ENCODE measurements at places on chromosomes 3 and 15.

GRCh38 chr3:181176601-181177000, 187.1 kb upstream of the DNAJC19 start:
- no peak for DNase-seq

GRCh38 chr15:67836477-67836876, 3.4 kb downstream of the RNU6-1 start:
- no peak for DNase-seq

- no peak for DNase-seq
Measured at GRCh38 chr3:138451595-138452162, 17.3 kb downstream of the ESYT3 start.

DNA sequence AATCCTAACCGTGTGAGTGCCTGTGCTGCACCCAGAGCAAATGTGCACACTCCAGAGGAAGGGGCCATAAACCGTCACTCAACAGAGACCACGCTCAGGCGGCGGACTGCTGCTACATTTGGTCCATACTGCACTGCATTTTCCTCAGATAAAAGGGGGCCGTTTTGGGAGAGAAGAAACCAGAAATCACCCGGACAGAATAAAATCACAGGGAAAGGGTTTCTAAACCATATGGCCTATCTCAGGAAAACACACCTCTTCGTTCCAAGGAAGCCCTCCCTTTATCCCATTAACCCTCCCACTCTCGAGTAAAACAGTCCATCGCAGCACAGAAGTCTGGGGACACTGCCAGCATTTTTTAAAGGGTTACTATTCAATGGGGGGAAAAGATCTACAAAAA, 7.6 kb downstream of the IL17RD start:
- no peak for DNase-seq

DNA sequence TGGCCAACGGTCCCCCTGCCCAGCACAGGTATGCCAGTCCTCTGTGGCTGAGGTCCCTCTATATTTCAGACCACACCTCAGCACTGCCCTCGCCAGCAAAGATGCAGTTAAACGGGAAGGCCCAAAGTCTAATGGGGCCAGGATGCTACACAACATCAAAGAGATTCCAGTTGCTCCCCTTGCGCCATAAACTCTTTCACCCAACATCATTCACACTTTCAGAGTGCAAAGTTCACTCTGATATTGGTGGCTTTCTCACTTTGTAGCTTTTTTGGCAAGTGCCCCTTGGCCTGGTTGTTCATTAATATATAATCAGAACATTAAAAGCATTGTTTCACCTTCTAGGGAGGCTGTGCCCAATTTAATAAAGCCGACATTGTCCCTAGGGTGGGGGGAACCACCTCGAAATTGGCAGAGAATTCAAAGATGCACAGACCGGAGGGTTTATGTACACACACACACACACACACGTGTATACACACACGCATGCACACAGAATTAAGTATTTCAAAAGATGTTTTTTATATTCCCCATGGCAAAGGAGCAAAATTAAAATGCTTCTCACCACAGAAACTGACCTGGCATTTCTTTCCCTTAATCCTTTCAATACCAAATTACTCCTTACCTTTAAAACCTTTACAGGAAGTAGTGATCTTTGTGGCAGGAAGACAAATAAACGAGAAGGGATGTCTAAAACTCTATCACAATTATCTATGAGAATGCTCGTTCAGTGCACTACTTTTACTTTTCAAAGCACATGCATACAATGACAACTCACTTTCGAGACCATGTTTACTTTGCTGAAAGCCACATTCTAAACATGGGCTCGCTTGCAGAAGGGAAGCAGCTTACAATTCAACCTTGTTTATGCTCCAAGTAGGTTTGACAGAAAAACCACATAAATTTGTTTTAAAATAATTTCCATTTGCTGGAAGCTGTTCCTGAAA, 19.5 kb downstream of the LRIG1 start:
- no peak for DNase-seq

DNA sequence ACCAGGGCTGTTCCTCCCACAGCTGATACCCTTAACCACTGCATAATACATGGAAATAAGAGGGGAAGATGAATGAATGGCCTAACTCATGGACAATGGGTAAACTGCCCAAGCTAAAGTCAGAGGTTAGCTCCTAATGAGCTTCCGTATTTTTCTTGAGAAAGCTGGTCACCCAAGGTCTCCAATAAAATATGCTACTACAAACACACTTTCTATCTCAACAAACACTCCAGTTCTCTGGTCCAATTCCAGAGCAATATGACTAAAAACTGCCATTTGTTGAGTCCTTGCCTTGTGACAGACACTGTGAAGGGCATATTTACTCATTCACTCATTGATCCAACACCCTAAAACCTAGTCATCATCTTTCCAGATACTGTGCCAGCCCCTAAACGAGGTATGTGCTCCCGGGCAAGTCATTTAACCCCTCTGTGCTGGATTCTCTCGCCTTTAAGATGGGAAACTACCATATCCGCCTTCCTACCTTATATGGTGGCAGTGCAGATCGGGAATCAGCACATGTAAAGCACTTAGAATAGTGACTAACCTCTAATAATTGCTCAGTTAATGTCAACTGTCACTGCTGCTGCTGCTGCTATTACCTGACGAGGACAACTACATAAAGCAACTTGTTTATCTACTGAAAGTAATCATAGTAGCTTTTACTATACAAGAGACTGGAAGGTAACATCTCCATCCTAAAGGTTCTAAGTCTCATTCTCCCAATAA, 89.1 kb downstream of the XXYLT1 start:
- DNase-seq, result no peak

DNA sequence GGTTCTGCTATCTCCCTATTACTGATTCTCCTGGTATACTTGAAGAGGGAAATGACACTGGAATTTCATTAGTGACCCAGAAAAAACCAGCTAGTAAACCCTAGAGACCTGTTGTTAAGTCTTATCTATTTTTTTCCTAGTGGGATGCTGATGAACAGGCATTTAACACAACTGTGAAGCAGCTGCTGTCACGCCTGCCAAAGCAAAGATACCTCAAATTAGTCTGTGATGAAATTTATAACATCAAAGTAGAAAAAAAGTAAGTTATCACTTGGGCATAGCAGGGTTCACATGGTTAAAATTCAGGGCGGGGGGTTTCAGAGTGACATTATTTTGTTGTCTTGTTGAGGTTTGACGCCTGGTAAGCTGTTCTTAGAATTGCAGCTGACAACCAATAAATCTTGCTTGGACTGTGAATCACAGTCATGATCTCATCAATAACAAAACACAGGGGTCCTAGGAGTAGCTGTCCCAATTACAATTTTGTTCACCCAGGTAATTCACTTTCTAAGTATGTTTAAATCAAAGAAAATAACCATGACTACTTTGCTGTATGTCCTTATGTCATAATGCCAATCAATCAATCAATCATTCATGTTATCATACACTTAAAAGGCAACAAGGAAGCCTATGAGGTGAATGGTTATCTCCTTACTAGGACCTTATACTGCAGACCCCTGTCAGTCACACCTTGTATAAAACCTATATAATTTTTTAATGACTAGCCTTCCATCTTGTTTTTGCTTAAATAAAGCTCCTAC, 4.6 kb downstream of the SRP14 start:
- no peak for DNase-seq

- no peak for DNase-seq
Measured at GRCh38 chr15:95557226-95558046, 773.1 kb upstream of the NR2F2 start.

DNA sequence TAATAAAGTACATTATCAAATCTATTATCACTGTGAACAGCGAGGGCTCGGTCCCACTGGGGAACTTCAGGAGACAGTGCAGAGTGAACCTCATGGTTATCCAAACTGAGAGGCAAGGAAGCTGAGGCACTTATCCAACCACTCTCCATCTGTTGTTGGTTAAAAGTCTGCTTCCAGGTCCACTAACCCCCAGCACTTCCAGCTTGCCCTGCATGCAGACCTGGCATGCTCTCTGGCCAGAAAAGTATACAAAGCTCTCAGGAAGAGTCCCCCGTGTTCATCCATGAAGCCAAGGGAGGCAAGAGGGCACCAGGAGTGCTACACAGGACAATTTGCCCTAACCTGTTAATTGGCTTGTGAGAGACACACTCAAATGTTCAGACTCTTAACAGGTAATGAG, 36.0 kb downstream of the FBN1 start:
- no peak for DNase-seq

DNA sequence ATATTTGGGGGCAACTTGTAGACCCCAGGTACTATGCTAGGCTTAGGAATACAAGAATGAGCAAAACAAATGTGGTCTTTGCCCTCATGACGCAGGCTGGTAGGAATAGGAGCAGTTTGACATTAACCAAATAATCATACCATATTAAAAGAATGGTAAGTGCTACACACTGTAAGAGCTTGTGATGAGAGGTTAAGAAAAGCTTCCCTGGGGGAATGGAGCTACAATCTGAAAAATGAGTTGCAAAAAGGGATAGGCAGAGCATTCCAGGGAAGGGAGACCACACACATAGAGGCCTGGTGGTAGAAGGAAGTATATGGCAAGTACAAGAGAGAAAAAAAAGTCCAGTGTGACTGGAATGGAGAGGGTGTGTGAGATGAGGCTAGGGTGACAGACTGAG, 37.3 kb downstream of the TMOD3 start:
- no peak for DNase-seq

GRCh38 chr3:8256441-8257071, 245.1 kb upstream of the LMCD1 start:
- DNase-seq, result no peak

- no peak for DNase-seq
Measured at GRCh38 chr15:32870240-32871033, 152.6 kb downstream of the GREM1 start.

- DNase-seq, result no peak
Measured at GRCh38 chr3:175018946-175019727, 160.0 kb downstream of the NAALADL2 start.

- DNase-seq, result peak; percentile 34
Measured at GRCh38 chr3:187012609-187013051, 82.3 kb downstream of the ST6GAL1 start.

GRCh38 chr3:185656321-185656840, 70.3 kb downstream of the SENP2 start:
- no peak for DNase-seq

GRCh38 chr3:180808823-180809575, 103.5 kb upstream of the FXR1 start:
- no peak for DNase-seq

DNA sequence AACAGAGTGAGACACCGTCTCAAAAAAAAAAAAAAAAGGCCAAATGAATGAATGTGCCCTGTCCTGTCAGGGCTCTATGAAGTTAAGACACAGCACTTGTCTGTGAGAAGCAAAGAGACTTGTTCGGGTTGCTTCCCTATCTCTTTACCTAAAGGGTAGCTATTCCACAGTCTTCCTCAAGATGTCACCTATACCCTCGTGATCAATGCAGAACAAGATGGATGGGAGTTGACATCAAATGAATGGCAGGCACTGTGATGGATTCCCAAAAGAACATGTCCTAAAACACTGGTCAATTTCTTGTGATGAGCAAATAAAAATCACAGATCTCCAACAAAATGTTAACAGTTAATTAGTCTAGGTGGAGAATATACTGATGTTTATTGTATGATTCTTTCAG, 9.5 kb downstream of the TADA3 start:
- DNase-seq, result no peak

DNA sequence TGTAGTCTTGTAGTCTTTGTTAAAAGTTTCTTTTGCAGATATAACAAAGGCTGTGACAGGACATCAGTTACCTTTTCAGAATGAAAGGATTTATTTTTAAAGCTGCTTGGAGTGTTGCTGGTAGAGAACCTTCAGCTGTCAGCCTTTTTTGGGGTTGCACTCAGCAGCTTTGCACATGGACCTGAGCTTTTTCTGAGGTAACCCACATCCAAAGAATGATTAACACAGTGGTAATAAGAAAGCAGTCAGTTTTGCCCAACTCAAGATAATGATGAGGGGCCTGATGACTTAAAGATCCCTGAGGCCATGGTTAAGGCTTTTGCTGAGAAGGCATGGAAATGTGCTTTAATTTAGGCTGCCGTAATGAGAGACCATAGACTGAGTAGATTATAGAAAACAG, 1042.7 kb downstream of the PLOD2 start:
- no peak for DNase-seq
